ENCODE measurements at places on chromosomes 6 and 20. TPM values are rescaled to one million over a fixed set of nuclear protein-coding genes. Genes with fewer than 3 reads are reported as not detected.
A peak's percentile ranks its signal among the peaks of the same experiment; 100 is the strongest.

HTR1B gene
- 0.91 TPM for total RNA-seq

DNA sequence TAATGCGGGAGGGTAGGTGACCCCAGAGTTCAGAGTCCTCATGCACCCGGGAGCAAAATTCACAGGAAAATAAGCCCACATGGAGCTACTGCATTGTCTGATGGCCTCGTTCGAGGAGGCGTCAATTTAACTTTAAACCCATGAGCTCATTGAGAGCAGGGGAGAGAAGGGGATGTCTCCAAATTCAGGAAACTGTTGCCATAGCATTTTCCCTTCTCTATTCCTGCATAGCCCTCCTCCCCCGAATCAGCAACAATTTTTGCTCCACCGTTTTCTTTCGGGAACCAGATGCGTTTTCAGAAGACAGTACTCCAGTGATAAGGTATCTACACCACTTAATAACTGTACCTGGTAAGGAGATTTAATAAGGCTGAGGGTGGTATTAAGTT is 324 bp upstream of the LAMP5 start:
- peaks cover 45% of the 10 kb centered on the region for H3K27me3 ChIP-seq
- no peak overlapping the region for H3K4me3 ChIP-seq
- H3K36me3 ChIP-seq = no peaks in the 10 kb centered on the region
- no peak for DNase-seq
- H3K27ac ChIP-seq = no peak overlapping the region

DNA sequence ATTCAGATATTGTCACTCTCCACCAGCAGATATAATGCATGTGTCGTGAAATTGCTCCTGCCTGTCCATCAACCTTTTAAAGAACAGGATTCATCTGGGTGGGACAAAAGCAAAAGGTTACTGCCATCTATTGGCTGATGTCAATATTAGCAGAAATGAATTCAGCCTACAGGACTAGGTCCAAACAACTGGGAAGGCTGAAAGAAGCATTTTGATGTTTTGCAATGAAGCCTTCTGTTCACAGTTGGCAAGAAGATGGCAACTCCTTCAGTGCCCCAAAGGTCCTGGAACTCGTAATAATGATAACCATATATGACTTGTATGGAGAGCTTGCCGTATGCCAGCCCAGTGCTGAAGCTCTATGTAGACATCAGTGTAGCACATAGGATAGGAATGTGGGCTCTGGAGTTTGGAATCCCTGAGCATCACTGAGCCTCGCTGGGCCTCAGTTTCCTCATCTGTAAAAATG is 7.5 kb downstream of the BCAS1 start:
- H3K4me3 ChIP-seq = no peak overlapping the region
- H3K27me3 ChIP-seq = no peaks in the 10 kb centered on the region
- H3K4me1 ChIP-seq = no peaks in the 10 kb centered on the region
- H3K27ac ChIP-seq = no peak overlapping the region

DNA sequence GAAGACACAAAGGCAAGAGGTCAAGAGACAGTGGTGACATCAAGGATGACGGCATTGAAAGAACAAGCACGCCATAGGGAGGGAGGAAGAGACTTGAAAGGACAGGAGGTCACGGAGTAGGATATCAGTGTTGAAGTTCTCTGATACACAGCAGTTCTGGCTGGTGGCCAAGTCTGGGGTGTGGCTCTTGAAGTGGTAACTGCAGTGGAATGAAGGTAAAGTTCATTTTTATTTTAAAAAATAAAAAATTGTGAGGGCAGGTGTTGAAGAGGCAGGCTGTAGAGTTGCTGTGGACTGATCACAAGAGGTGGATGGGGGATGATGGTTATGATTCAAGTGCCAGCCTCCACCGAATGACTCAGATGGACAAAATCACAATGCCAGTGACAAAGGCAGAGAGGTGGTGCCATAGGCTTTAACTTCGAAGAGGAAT is 53.2 kb upstream of the BMP2 start:
- peaks cover 3% of the 10 kb centered on the region for H3K4me1 ChIP-seq
- no peak overlapping the region for H3K4me3 ChIP-seq
- no peaks in the 10 kb centered on the region for H3K36me3 ChIP-seq
- DNase-seq = no peak
- no peaks in the 10 kb centered on the region for H3K27me3 ChIP-seq

DNA sequence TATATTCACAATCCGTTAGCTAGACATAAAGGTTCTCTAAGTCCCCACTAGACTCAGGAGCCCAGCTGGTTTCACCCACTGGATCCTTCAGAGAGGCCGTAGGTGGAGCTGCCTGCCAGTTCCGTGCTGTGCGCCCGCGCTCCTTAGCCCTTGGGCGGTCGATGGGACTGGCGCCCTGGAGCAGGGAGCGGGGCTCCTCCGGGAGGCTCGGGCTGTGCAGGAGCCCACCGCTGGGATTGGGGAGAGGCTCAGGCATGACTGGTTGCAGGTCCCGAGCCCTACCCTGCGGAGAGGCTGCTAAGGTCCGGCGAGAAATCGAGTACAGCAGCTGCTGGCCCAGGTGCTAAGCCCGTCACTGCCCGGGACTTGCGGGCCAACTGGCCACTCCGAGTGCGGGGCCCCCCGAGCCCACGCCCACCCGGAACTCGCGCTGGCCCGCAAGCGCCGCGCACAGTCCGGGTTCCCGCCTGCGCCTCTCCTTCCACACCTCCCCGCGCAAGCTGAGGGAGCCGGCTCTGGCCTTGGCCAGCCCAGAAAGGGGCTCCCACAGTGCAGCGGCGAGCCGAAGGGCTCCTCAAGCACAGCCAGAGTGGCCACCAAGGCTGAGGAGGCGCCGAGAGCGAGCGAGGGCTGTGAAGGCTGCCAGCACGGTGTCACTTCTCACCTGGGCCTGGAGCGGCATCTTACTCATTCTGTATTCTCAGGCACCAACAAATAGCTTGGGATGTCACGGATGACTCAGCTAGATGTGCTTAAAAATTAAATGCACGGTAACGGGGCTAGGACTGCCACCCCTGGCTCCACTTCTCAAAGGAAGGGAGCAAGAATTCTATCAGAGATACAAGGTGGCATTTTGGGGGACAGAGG is 44.1 kb downstream of the IRF4 start:
- H3K4me1 ChIP-seq = no peaks in the 10 kb centered on the region
- no peak overlapping the region for H3K4me3 ChIP-seq
- H3K27me3 ChIP-seq = no peaks in the 10 kb centered on the region
- DNase-seq = no peak
- H3K36me3 ChIP-seq = no peaks in the 10 kb centered on the region
- H3K27ac ChIP-seq = no peak overlapping the region

CRISP2 gene
- not detected for total RNA-seq

DNA sequence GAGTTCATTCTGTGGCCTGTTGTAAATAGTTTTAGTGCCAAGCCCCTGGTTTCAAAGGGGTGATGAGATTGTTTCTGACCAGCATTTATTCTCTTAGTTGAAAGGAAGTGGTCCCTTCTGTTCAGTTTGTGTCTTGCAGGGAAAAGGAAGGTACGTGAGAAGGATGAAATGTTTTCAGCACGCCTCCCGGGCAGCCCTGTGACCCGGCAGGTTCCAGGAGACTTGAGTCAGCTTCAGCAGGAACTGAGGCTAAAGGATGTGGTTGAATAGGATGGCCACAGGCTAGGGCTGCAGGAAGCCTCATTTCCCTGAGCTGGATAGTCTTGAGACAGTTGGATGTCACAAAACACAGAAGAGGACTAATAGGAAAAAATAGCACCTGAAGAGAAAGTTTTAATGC is 132.4 kb upstream of the SYNDIG1 start:
- no peaks in the 10 kb centered on the region for H3K4me1 ChIP-seq
- H3K4me3 ChIP-seq = no peak overlapping the region
- no peaks in the 10 kb centered on the region for H3K36me3 ChIP-seq

DNA sequence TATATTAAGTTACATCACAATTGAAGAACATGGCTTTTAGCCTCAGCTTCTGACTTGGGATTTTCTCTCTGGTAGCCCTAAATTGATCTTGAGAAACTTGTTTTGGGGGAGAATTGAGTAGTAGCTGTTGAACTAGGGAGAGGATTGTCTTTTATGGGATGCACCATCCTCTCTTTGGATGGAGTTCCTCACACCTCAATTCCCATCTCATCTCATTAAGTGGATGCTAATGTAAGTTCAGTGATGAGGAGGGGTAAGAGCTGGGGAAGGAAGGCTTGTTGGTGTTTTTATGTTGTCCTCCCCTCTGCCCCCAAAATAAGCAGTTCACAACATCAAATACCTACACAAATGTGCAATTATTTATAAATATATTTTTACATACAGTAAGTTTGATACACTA is 4.0 kb downstream of the GJA1 start:
- peaks cover 2% of the 10 kb centered on the region for H3K4me1 ChIP-seq
- peak overlapping the region; percentile 18 for H3K27ac ChIP-seq
- no peak for DNase-seq
- H3K36me3 ChIP-seq = no peaks in the 10 kb centered on the region
- no peak overlapping the region for H3K4me3 ChIP-seq
- H3K27me3 ChIP-seq = no peaks in the 10 kb centered on the region

CPXM1 gene
- 12.1 TPM for total RNA-seq

- H3K27me3 ChIP-seq = no peaks in the 10 kb centered on the region
- no peak overlapping the region for H3K4me3 ChIP-seq
- no peak overlapping the region for H3K27ac ChIP-seq
- H3K36me3 ChIP-seq = no peaks in the 10 kb centered on the region
Measured at GRCh38 chr6:156880913-156881312, 103.7 kb downstream of the ARID1B start.

GRCh38 chr6:34342247-34342646 is 50.2 kb downstream of the NUDT3 start:
- no peak overlapping the region for H3K27ac ChIP-seq
- no peaks in the 10 kb centered on the region for H3K27me3 ChIP-seq
- peaks cover 30% of the 10 kb centered on the region for H3K4me1 ChIP-seq
- DNase-seq = no peak

- no peak for DNase-seq
- H3K36me3 ChIP-seq = no peaks in the 10 kb centered on the region
- no peak overlapping the region for H3K4me3 ChIP-seq
- H3K27ac ChIP-seq = no peak overlapping the region
Measured at GRCh38 chr6:150204705-150205472, 62.0 kb downstream of the PPP1R14C start.

DNA sequence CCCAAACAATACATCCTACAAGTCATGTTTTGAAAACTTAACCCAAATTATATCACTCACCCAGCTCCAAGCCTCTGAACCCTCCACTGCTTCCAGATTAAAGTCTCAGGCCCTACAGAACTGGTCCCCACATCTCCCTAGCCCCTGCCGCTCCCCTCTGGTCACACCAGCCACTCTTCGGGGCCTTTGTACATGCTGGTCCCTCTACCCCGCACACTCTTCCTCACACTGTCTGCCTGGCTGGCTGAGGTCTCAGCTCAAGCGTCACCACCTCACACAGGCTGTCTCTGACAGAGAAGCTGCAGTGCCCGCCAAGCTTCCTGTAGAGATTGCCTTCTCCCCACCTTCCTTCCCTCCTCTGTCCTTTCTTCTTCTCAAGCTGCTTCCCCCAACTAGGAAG is 192.4 kb downstream of the PREX1 start:
- peaks cover 60% of the 10 kb centered on the region for H3K36me3 ChIP-seq
- H3K4me1 ChIP-seq = no peaks in the 10 kb centered on the region
- H3K4me3 ChIP-seq = no peak overlapping the region
- no peaks in the 10 kb centered on the region for H3K27me3 ChIP-seq
- no peak for DNase-seq

DNA sequence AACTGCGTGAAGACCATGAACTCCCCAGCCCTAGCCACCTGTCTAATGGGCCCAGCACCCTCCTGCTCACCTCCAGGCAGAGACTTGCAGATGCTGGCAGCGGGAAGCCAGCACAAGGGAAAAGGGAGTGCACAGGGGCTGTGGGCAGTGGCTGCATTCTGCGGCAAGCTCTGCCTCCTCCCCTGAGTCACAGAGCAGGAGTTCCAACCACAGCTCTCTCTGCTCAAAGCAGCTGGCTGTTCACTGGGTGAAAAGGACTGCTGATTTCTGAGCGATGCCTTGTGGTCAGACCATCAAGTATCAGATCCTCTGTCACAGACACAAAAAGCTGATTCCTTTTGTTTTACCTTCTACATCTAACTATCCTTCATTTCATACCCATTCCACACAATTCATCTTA is 10.5 kb downstream of the NKX2-2 start:
- peaks cover 55% of the 10 kb centered on the region for H3K27me3 ChIP-seq
- no peak overlapping the region for H3K27ac ChIP-seq
- no peak overlapping the region for H3K4me3 ChIP-seq
- peaks cover 13% of the 10 kb centered on the region for H3K4me1 ChIP-seq
- no peaks in the 10 kb centered on the region for H3K36me3 ChIP-seq

FLRT3 gene
- total RNA-seq = 0.29 TPM

- no peak for DNase-seq
- no peaks in the 10 kb centered on the region for H3K4me1 ChIP-seq
- H3K27me3 ChIP-seq = no peaks in the 10 kb centered on the region
- H3K4me3 ChIP-seq = no peak overlapping the region
Measured at GRCh38 chr6:129504456-129504855, 205.5 kb downstream of the ARHGAP18 start.

DNA sequence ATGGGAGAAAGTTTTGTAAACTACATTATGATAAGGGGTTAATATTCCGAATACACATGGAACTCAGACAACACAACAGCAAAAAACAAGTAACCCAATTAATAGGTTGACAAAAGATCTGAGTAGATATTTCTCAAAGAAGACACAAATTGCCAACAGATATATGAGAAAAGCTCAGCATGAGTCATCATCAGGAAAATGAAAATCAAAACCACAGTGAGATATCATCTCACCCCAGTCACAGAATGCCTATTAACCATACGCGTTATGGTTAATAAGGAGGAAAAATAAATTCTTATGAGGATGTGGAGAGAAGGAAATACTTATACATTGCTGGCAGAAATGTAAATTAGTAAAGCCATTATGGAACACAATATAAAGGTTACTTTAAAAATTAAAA is 695.0 kb downstream of the COL12A1 start:
- H3K4me3 ChIP-seq = no peak overlapping the region
- no peaks in the 10 kb centered on the region for H3K36me3 ChIP-seq
- H3K27me3 ChIP-seq = no peaks in the 10 kb centered on the region
- no peak overlapping the region for H3K27ac ChIP-seq

DNA sequence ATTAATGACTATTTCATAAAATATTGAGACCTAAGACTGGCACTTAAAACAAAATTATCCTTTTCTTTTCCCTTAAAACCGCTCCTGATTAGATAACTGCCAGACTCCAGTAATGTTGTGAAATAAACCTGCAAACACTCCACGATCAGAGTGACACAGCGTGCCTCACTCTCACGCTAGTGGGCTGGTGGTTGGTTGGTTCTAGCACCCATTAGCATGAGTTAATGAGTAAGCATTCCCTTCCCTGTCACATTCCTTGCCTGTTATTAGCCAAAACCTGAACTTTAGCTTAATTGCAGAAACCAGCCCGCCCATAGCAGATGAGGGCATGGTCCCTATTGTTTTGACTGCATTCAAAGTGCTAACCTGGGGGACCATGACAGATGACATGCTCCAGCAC is 193.4 kb downstream of the CD83 start:
- no peaks in the 10 kb centered on the region for H3K36me3 ChIP-seq
- H3K27me3 ChIP-seq = no peaks in the 10 kb centered on the region
- H3K4me1 ChIP-seq = no peaks in the 10 kb centered on the region
- no peak for DNase-seq
- no peak overlapping the region for H3K4me3 ChIP-seq
